ENCODE measurements at places on chromosomes 2 and 18.
A peak's percentile ranks its signal among the peaks of the same experiment; 100 is the strongest.

DNA sequence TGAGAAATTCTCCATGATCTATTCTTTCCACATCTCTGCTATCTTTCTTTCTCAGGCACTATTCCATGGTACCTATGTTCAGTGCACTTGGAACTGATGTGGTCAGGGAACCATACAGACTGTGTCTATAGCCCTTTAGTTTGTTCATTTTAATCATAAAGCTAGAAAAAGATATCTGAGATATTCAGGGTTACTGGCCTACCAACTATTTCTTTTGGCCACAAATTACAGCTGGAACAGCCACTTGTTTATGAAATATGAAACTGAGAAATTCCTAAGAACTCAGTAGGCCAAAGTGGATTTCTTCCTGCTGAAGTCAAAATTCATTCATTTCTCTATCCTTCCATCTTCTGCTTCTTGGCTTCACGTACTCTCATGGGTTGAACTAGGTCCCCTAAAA is 22.8 kb upstream of the LYPD1 start:
- DNase-seq: no peak

DNA sequence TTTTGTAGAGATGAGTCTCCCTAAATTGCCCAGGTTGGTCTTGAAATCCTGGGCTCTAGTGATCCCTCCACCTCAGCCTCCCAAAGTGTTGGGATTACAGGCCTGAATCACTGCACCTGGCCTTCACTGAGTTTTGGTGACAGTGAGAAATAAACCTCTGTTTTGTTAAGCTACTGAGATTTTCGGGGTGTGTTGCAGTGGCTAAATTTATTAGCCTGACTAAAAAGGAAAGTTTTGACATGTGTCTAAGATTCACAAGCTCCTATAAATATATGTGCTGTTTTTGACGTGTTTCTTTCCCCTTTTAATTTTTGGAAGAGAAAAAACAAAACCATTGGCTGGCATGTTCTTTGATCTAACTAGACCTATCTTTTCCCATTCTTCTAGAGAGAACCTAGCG is 190.5 kb upstream of the MC4R start:
- no peak for DNase-seq

DNA sequence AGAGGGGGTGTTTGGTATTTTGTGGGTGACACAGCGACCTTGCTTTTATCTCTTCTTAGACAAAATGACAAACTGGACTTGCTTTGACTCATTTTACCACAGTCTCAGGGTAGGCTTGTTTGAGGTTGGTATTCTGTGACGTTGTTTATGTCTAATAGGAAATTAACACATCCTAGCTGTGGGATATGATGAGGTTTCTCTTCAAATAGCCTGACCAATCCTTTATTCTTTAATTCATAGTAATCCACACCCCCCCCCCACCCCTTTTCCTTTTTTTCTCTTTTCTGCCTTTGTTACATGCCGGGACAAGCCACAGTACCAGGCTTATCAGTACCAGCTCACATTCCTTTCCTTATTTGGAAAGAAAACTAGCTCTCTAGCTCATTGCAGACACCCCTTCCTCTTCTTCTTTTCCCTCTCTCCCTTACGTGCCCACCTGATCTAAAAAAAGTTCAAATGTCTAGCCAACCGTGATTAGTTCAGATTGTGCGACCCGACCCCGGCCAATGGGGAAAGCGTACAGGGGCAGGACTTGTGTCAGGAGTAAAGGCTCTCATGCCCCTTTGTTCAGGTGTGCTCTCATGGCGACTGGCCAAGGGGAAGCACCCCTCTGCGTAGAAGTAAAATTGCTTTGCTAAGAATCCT is 52.2 kb upstream of the PTPRM start:
- no peak for DNase-seq

GRCh38 chr18:57980573-57981307 is 63.3 kb upstream of the NEDD4L start:
- no peak for DNase-seq

GRCh38 chr2:17733599-17733998 is 20.0 kb downstream of the SMC6 start:
- no peak for DNase-seq

GRCh38 chr2:11050565-11050964 is 104.7 kb upstream of the SLC66A3 start:
- no peak for DNase-seq

- no peak for DNase-seq
Measured at GRCh38 chr2:95284886-95285541, 10.8 kb downstream of the PROM2 start.

- DNase-seq: no peak
Measured at GRCh38 chr18:48356909-48357631, 52.1 kb downstream of the ZBTB7C start.

DNA sequence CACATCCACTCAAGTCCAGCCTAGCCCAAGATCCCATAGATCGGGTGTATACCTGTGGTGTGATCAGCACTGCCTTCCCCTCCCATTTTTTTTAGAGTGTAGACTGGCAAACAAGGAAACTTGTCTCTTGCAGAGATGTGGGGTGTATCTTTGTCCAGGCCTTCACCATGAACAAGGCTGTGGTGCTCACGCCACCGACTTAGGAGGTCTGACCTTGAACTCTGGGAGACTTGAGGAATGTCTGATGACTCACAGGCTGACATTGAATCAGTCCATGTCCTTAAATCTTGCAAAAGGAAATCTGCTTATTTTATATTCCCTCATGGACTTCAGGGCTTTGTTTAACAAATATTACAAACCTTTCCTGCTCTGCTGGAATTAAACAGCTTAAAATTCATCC is 4.5 kb upstream of the CTIF start:
- no peak for DNase-seq

GRCh38 chr18:30088238-30089015 is 954.1 kb downstream of the DSC3 start:
- no peak for DNase-seq

- DNase-seq: no peak
Measured at GRCh38 chr2:121596221-121597080, 52.8 kb downstream of the CLASP1 start.

- DNase-seq: no peak
Measured at GRCh38 chr18:7205346-7205745, 25.5 kb upstream of the LRRC30 start.

- DNase-seq: no peak
Measured at GRCh38 chr18:37619964-37620363, 54.4 kb upstream of the CELF4 start.

DNA sequence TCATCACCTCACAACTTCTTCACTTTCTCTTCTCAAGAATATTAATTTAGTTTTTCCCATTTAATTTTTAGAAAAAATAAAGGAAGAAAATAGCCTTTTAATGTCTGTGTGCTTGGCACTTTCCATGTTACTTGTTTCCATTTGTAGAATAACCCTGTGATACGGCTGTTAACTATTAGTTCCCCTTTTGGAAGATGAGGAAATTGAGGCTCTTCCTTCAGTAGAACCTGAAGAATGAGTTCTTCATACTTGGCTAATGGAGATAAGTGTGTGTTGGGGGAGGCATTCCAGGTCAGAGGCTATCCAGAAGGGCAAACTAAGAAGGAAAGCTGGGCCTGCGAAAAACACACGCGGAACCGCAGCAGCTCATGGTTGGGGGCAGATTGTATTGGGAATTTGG is 38.3 kb downstream of the ZNF532 start:
- DNase-seq: no peak

DNA sequence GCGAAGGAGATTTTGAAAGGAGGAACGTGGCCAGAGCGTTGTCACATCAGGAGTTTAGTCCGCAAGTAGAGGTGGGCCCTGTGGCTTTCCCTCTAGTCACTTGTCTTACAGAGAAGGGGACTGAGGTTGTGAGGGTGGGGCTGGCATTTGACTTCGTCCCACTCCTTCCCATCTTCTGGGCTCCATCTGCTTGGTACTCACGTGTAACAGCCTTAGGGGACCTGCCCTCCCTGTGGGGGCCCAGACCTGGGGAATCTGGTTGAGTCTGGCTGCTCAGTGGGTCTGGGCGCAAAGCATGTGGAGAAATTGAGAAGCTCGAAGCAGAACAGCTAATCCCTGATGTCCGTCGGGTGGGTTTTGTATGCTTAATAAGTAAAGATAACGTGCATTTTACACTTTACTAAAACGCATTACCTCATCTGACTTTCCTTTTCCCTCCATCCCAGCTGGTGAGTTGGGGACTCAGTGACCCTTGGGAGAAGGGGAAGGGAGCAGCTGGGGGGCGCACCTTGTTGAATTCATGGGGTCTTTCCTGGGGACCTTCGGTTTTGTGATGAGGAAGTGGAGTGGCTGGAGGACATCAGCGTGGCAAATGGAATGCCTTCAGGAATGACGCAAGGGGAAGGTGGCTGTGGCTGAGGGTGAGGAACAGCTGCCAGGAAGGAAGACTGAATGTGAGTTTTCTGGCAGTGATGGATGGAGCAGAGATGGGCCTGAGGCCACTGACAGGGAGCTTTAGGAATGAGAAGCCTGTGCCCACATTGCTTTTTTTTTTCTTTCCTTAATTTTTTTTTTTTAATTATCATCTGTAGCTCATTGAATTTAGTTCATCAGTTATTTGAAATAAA is 44.8 kb downstream of the ASAP2 start:
- DNase-seq: no peak

- no peak for DNase-seq
Measured at GRCh38 chr18:79698668-79699335, 19.2 kb downstream of the CTDP1 start.

DNA sequence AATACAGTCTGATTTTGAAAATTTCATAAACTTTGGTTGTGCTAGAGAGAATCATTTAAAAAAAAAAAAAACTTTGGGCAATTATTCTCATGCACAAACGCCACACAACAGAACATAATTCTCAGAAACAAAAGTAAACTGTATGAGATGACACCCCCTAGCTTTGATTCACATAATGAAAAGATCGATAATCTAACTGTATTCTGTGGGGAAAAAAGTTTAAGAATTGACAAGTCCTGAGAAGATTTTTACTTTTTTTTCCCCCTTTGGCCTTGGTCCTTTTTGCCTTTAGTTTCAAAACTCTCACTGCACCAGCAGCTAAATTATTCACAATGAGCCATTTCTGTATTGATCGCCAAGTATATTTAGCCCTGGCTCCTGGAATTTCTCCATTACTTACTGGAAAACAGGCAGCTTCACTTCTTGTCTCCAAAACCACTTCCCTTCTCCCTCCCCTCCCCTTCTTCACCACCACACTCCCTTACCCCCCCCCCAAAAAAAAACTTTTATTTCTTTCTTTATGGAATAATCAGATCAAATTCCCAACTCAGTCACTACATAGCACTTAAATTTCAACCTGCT is 2.0 kb downstream of the IKZF2 start:
- no peak for DNase-seq

GRCh38 chr2:203719456-203720410 is 13.3 kb downstream of the CD28 start:
- peak; percentile 35 for DNase-seq

DNA sequence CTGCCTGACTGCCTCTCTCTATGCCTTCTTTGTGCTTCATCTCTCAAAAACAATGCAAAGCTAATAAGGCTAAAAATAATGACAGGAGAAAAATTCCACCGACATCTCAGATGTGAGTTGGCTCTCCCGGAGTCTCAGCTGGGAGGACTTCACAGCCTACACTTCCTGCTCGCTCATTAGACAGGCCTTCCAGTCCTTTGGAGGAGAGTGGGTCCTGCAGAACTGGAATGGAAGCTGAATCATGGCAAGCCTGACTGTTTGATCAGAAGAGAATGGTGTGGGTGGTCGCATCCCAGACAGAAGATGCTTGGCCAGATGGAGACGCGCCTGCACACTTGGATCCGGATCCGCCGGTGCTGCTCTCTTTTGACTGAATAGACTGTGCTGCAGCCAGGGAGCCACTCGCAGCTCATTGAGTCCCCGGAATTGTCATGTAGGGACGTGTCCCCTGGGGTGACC is 49.7 kb downstream of the TRIB2 start:
- DNase-seq: no peak

DNA sequence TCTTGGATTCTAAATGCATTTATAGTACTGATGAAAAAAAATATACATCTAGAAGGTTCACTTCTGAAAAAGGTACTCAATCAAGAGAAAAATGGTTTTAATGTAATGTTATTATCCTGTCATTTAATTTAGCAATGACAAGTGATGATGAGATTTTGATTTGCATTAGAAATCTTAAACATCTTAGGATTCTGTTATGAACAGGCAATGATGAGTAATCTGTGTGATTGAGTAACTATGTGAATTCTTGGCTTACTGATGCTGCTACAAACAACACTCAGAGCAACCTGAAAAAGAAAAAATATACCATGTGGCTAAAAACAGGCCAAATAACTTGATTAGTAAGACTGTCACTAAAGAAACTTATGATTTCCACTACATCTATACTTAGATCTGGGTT is 30.1 kb downstream of the RBKS start:
- no peak for DNase-seq

DNA sequence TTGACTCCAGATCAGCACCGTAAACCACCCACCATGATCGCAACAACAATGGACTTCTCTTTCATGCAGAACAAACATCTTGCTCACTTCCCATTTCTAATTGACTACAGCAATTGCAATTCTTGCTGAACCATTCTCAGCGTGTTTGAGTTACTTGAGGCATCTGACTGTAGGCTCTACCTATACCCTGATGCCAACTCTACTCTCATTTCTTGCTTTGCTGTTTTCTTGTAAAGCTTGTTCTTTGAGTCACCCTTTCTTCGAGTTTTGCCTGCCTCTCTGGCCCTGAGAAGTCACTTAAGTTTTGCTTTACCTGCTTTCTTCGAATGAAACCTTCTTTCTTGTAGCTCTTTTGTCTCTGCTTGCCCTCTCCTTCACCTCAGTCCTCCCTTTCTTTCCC is 160.5 kb upstream of the RND3 start:
- DNase-seq: no peak

- no peak for DNase-seq
Measured at GRCh38 chr2:236092714-236093113, 75.5 kb downstream of the GBX2 start.

DNA sequence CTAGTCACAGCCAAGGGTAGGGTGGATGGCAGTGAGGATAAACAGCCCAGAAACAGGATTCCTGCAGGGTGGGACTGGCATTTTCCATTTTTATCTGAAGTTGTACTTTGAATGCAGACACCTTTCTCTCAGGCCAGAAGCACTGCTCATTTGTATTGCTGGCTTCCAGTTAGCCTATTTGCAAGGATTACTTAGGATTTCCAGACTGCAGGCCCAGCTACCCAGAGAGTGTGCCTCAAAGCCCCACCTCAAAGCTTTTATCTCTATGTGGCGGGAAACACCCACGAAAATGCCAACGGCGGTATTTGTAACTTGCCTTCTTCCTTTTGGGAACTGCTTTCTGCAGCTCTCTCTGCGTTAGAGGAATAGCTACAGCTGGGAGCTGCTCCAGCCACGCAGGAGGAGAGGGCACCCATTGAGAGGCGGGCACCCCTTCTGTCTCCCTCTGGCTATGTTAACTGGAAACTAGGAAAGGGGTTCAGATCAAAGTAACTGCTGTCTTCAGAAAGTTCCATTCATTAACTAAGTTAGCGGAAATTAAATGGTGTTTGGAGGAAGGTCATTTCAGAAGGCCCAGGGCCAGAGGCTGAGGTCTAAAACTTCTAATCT is 144.9 kb downstream of the TGIF1 start:
- no peak for DNase-seq

GRCh38 chr18:22844190-22844589 is 88.9 kb upstream of the RBBP8 start:
- no peak for DNase-seq

DNA sequence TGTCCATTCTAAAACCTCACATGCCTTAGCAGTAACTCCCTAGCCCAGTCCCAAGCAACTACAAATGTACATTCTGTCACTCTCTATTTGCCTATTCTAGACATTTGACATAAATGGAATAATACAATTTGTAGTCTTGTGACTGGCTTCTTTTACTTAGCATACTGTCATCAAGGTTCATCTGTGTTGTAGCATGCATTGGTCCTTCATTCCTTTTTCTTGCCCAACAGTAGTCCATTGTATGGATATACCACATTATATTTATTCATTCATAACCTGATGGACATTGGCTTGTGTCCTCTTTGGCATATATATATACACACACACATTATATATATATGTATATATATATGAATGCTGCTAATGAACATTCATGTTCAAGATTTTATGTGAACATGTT is 2.2 kb upstream of the MFSD2B start:
- no peak for DNase-seq

All from effector CD4-positive, alpha-beta T cell (primary cell).